Subcutaneous preadipocyte (primary cell): ENCODE measurements at places on chromosomes 6 and 20. TPM values are rescaled to one million over a fixed set of nuclear protein-coding genes. Genes with fewer than 3 reads are reported as not detected.

Gene SSTR4
- total RNA-seq: not detected in 2 replicates

Gene RFX6
- not detected in 2 replicates for total RNA-seq

Gene PI3
- not detected in 2 replicates for total RNA-seq

Gene CLPSL1
- total RNA-seq: not detected in 2 replicates

Gene CTAGE9
- total RNA-seq: not detected in 2 replicates

Gene CRIP3
- total RNA-seq: 0.39 TPM in 1 of 2 replicates, not detected in the other

Gene GSTA3
- total RNA-seq: not detected in 2 replicates

Gene RNF114
- 49.3 and 76.1 TPM in 2 replicates for total RNA-seq

Gene DLL1
- 0.73 and 0.78 TPM in 2 replicates for total RNA-seq

Gene KLC4
- total RNA-seq: 8.2 and 8.8 TPM in 2 replicates

Gene PGC
- not detected in 2 replicates for total RNA-seq

Gene BTNL2
- not detected in 2 replicates for total RNA-seq

Gene LINC00237
- total RNA-seq: not detected in 2 replicates

Gene HSPA1L
- 0.37 and 0.39 TPM in 2 replicates for total RNA-seq
